ENCODE measurements at places on chromosomes 5 and 9. TPM values are rescaled to one million over a fixed set of nuclear protein-coding genes. Genes with fewer than 3 reads are reported as not detected.

FAM221B gene
- total RNA-seq = not detected

- DNase-seq = no peak
Measured at GRCh38 chr9:4713849-4714248, 27.2 kb downstream of the AK3 start.

- DNase-seq = no peak
Measured at GRCh38 chr9:101399643-101399970, 956 bp downstream of the ZNF189 start.

DNA sequence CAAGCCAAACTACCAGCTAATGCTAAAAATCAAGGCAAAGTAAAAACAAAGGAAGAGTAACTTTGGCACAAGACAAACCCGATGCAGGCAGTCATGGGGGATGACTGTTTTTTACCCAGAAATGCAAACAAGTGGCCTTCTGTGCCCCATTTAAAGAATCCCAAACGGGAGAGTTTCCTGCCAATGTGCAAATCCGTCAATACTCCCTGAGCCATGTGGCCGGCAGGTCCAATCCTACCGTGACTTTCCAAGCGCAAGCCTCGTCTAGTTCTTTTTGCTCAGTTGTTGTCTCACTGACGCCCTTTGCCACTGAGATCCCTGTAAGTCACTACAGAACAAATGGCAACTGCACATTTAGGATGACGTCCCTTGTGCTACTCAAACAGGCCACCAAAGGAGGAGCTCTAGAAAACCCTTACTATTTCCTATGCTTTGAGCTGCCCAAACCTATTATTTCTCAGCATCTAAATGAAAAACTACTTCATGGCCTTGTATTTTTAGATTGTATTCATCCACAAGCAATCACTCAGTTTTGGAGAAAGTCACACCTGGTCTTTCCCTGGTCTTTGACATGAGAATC, 43.4 kb downstream of the OTULIN start:
- no peak for DNase-seq

ABCA1 gene
- total RNA-seq = 23.7 TPM

- no peak for DNase-seq
Measured at GRCh38 chr9:4866239-4866969, 73.7 kb downstream of the RCL1 start.

DNA sequence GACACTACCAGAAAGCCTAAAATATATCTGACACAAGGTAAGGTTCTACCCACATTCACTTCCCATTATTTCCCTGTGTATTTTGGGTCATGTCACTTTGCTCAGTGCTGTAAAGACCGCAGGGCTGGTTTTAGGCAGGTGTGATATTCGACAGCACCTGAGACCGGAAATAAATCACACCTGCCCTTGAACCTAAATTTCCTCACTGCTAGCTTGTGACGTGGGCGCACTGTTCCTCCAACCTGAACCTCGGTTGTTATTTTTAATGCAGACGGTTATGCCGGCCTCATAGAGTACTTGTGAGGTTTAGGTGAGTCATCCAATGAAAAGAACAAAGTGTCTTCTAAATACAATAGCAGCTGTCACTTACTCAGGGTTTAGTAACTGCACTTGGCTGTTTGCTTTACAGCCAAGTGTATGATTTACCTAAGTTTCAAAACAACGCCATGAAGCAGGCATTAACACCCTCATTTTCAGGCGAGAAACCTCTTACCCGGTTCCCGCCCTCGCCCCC, 20.7 kb upstream of the ZNF782 start:
- DNase-seq = no peak

- no peak for DNase-seq
Measured at GRCh38 chr5:149796030-149796429, 65.9 kb downstream of the PPARGC1B start.

DNA sequence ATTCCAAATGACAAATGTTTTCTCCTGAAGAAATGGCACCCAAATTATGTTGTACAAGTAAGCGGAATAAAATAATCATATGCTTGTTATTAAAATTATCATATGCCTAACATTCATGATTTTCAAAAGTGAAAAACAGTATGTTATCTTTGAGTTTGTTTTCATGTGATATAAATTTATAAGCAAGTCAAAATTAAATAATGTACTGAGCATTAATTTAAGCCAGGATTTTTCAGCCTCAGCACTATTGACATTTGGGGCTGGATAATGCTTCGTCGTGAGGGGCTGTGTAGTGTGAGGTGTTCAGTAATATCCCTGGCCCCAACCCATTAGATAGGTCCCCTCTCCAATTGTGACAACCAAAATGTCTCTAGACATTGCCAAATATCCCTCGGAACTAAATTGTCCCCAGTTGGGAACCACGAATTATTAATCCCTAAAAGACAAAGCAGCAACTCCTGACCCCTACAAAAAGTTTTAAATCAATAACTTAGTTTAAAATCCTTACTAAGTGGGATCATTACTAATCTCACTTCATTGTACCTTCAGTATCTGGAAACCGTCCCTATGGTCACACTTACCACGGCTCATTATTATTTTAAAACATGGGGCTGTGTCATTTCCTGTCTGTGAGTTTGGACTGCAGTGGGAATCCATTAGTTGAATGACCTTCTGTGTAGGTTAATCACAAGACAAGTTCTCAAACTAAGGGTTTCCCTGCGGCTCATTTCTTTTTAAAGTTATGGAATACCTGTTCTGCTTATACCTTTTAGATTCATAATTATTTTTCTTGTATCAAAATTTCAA, 1.3 kb upstream of the NNT start:
- DNase-seq = no peak

GRCh38 chr9:135476561-135477355, 2.8 kb upstream of the PPP1R26 start:
- no peak for DNase-seq

MARVELD2 gene
- total RNA-seq = 2.9 TPM

DNA sequence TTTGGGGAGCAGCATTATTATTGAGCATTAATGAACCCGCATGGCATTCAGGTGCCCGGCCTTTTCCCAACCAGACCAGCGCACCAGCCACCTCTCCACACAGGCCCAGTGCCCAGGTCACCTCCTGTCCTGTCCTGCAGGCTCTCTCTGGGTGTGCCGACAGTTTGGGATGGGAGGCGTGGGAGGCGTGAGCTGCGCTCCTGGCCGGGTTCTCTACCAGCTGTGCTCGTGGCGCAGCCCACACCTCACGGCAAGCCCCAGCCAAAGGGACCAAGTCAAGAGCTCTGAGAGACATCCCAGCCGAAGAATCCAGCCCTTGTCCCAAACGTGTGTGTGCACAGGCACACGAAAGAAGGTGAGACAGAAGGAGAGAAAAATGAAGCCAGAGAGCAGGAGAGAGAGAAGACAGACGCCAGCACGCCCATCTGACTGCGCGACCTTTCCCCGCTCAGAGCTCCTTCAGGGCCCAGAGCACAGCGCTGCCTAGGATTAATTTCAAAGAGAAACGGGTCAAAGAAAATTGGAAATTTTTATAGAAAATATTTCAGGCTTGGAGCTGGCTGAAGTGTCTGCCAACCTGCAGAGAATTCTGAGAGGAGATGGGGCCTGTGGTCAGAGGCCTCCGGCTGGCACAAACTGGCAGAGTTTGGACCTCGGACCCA, 81.7 kb downstream of the ADAMTS2 start:
- DNase-seq = peak; percentile 67

RUSC2 gene
- total RNA-seq = 37.7 TPM

GRCh38 chr5:73387601-73388305, 60.8 kb downstream of the FOXD1 start:
- DNase-seq = no peak

GRCh38 chr5:81516091-81516490, 122.2 kb upstream of the ACOT12 start:
- no peak for DNase-seq

GABRA1 gene
- total RNA-seq = not detected

DNA sequence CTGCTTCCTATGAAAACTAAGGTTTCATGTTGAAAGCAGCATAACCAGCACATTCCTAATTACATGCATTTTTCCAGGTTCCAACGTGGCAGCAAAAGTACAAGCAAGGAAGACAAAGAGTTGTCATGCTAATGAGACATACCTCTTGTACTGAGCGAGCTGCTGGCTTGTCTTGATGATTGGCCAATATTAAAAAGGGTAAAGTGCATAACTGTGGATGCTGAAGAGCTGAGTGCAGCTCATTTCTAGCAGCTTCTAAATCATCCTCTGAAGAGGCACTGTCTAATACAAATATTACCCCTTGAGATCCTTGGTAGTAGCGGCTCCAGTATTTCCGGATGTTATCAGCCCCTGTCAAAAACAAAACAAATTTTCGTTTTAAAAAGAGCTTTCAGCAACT, 197.3 kb downstream of the ARL15 start:
- DNase-seq = no peak

DNA sequence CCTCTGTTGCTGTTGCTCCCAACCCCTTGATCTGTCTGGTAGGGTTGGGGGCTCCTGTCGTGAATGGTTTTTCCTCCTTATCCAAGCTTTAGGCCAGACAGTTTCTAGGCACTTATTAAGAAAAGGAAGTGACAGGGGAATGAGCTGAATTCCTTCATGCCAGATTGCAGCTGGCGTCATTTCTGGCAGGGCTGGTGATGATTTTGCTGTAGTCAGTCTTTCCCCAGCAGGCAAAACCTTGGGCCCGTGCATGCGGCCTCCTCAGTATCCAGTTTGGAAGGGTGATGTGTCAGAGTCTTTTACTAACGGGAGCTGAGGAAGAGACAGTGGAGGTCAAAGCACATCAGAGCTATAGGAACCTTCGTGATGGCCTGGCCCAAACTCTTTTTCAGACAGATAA, 58.8 kb downstream of the COL27A1 start:
- DNase-seq = no peak

DNA sequence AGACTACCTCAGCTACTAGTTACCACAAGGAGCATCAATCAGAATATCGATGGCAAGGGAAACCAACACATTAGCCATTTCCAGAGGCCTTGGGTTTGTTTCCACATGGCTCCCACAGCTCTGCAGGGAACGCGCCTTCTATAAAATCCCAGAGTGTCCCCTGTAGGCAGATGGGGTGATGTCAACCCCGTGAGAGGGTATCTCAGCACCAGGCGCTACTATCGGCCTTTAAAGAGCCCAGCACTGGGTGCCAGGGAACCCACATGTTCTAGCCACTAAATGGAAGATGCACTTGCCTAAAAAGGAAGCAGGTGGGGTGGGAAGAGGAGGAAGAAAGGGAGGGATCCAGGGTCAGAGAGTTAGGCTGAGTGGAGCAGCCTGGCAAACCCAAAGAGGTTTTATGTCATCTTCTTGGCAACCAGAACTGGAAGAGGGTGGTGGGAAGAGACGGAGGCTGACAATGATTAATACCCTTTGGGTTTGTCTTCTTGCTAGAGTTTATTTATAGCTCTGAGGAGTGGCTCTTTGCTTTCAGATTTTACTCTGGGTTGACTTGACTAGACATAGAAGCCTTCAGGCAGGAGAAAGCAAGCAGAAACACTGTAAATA, 19.9 kb downstream of the MACROH2A1 start:
- DNase-seq = no peak

- no peak for DNase-seq
Measured at GRCh38 chr9:121635300-121635876, 16.0 kb upstream of the DAB2IP start.

SLC27A6 gene
- total RNA-seq = 10.9 TPM

ANKRD33B gene
- 3.5 TPM for total RNA-seq

DNA sequence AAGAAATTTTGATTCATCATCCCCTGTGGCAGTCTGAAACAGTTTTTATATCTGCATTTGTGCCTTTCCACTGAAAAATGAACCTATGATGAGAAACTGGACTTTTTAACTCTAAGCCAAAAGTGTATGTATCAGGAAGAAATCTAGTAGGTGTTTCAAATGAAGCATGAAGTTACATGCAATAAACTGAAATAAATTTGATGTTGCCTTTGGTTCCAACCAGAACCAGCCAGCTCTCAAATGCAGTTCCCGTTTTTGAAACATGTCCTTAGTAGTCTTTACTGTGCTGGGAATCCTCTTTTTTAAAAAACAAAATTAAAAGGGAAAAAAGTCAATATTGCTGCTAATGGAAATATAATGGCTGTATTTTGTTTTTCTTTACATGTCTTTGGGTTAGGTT, 43.9 kb downstream of the HACD4 start:
- DNase-seq = no peak

- DNase-seq = no peak
Measured at GRCh38 chr5:135457424-135458071, 5.4 kb upstream of the TIFAB start.

Measured in ovary (tissue), 10 donors.